ENCODE measurements at places on chromosomes 1 and 21.
A peak's percentile ranks its signal among the peaks of the same experiment; 100 is the strongest.

- no peak for DNase-seq
Measured at GRCh38 chr1:210815641-210816550, 318.1 kb downstream of the KCNH1 start.

DNA sequence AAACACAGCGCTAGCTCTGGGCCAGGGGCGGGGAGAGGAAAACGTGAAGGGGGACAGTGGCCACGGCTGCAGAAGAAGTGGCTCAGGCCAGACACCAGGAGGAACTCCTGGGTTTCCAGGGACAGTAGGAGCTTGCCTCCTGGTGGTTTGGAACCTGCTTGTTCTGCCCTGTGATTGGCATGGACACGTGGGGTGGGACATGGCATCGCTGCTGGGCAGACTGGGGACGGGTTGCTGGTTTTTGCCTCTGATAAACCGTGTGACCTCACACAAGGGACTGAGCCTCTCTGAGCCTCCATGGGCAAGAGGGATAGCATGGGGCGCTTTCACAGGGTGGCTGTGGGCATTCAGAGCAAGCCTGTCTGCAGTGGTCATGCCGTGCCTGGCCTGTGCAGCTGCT, 7.5 kb upstream of the PLCH2 start:
- no peak for DNase-seq

DNA sequence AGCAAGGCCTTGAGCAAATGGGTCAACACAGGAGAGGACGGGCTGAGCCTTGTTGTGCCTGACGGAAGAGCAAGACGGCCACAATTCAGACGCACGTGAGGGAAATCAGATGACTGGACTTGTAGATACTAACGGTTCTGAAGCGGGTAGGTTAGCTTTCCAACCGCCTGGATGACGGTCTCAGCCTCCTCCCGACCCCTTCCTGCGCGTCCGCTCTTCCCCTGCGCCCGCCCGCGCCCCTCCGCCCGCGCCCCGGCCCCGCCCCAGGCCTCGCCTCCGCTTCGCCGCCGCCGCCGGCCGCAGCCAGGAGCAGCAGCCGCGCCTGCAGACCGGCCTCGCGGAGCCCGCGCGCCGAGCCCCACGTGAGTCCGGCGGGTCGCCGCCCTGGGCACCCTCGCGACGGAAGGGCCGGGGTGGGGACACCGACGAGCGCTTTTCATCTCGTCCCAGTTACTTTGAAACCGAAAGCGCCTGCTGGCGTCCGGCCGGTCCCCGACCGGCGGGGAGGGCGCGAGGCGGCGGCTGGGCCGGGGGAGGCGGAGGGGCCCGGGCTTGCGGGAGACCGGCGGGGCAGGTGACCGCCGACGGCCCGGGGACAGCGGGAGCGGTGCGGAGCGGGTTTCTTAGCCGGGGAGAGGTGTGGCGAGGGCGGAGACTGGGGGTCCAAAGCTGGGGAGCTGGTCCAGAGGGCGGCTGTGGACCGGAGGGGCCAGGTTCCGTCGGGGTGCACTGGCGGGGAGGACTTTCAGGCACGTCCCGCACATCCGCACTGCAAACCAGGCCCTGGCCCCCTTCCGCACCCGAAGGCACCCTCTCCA, at the start of gene TRAF5:
Gene TRAF5 (plus strand): TSS at position 306 of the 818 bp plus-strand sequence. CDS start 26,407 bp downstream, outside the sequence.
- peak; percentile 63 for DNase-seq

DNA sequence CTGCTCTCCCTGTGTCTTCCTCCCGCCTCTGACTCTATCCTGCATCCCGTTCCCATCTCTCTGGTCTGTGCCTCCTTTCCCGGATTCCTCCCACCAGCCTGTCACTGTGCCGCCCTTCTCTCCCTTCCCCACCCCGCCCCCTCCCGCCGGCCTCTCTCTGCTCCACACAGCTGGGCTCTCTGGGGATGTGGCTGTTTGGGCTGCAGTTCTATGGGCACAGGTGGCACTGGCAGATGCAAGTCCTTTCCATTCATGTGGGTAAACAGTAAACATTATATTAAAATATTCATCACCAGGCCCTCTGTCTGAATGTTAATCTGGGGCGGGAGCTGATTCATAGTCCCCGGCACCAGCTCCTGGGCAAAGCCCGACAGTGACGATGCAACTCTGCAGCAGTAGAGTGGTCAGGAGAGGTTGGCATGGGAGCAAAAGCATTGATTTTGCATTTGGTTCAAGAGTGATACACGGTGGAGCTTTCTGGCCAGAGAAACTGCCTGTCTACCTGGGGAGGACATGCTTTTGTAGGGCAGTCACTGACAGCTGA, 249.3 kb downstream of the TNR start:
- DNase-seq = no peak

GRCh38 chr1:184416946-184417345, 30.1 kb downstream of the C1orf21 start:
- no peak for DNase-seq

DNA sequence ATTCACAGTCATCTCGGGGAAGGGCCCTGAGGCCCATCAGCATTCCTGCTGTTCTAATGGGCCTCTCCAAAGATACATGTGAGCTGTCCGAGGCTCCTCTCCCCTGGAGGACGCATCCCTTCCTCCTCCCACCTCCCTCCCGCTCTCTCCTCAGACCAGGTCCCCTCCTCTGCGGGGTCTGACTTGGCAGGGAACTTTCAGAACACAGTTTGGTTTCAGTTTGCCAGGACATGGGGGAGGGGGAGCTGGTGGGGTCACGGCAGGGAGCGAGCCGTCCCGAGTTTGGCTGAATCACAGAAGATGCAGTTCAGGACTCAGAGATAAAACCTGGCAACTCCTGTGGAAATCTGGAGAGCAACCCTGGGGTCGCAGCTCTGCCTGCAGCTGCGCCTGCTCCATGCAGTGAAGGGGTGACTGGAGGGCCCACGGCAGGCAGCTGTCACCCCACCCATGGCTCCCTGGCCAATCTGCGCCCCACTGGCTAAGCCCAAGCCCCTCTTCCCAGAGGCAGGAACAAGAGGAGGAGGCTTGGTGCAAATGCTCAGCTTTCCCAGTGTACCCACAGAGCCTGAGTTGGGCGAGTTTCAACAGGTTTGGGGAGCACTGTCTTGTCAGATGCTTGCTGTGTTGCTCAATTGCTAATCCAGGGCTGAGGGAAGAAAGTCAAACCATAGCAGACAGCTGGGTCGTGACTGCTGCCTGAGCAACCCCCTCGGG, 5.7 kb downstream of the WNT4 start:
- no peak for DNase-seq

DNA sequence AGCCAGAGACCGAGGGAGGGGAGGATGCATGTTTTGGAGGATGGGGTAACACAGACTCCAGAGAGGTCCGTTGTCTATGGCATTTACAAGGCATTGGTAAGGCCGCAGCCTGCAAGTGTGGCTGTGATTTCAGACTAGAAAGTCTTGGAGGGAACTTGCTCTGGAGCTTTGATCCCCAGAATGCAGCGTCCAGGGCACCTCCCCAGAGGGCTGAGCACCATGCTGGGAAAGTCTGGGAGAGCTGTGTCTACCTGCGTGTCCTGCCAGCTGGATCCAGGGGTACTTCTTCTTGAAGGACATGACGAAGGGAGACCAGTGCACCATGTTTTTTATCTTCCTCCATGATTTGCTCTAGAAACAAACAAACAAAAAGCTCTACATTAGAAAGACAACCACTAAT, 90.7 kb downstream of the ITPKB start:
- no peak for DNase-seq

DNA sequence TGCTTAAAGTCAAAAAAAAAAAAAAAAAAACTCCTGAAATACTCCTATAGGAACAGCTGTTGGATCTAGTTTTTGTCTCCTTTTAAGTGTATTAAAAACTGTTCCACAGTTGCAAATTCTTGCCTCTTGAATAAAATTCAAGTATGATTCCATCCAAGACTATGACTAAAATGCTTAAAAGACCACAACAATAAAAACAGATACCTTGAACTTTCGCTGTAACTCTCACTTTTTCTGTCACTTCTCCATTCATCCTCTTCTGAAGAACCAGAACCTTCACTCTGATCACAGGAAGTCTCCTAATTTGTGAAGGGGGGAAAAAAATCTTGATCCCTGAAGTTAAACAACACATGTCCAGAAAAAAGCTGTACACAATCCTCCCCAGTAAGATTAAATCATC, 55.0 kb upstream of the PSMG1 start:
- no peak for DNase-seq

DNA sequence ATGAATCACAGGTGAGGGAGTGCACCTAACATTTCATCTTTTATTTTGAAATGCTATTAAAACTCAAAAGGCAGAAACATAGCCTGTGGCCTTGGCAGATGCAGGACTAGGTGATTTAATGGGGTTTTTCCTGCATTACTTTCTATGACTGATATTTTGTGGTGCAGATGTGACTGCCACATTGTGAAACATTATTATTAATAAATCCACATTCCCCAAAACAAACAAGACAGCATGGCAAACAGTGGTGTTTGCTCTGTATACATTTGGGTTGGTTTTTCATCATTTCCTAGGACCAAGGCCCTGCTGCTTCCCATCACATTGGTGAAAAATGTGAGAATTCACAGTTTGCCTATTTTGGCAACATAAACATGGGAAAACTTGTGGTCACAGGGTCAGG, 247.6 kb upstream of the SGIP1 start:
- no peak for DNase-seq

GRCh38 chr1:26296340-26297056, 9.9 kb downstream of the UBXN11 start:
- no peak for DNase-seq

DNA sequence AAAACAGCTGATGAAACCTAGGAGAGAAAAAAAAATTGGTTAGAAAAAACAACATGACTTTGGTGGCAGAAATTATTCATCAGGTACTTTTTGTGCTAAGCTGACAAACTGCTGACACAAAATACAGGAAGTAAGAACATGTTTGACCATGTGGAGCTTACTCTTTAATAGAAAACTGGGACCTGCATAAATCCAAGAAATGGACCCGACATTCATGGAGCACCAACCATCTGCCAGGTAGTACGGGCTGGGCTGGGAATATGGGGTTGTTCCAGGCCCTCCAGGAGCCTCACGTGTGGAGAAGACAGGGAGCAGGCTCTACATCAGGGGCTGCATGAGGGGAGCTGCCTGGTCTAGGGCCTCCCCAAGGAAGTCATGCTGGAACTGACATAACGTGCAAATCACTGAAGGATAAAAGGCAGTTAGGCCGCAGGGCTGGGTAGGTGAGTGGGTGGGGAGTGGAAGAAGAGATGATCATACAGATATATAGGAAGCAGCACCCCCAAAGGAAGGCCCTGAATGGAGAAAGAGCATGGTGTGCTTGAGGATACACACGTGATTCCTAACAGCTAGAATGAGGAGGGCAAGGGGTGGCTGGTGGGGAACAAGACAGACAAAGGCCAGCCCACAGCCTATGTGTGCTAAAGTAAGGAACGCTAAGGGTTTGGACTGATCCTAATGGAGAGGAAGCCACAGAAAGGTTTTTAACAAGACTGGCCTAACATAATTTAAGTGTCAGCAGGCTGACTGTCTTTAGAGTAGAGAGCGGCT, 26.1 kb downstream of the CD58 start:
- no peak for DNase-seq

DNA sequence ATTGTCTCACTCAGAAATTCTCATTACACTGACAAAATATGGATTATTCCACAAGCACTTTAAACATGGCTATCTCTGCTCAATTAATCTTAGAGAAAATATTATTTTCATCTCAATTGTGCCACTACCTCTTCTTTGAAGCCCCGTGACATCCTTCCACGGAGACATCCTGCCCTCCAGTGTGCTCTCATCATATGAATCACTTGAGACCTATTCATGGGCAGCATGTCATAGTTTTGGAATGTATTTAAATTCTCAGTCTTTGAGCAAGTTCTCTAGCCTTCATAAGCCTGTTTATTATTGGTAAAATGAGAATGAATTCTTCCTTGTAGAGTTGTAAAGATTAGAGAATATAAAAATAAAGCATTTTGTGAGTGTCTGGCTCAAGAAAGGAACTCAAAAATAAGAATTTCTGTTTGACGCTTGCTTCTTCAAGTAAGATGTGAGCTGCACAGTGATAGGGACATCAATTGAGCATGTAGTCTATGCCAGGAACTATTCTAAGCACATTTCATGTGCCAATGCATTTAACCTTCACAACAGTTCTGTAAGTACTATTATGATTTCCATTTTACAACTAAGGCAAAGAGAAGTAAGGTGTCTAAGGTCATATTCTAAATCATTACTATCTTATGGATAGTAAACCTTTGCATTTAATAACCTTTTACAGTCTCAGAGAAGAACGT, 557.4 kb upstream of the ZRANB2 start:
- DNase-seq = peak; percentile 78

DNA sequence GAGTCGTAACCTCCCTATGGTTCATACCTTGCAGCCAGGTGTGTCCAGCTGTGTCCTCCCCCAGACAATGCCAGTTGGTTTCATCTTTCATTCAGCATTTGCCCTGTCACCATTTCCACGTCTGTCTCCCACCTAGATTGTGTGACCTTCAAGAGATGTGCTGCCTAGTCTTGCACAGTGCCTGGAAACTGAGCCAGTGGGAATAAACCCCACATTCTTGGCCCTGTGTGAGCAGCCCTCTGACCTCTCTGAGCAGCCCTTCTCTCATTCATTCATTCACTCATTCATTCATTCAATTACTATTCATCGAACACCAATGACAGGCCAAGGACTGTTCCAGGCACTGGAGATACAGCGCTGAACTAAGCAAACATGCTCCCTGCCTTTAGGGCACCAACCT, 115.7 kb downstream of the GRIK3 start:
- no peak for DNase-seq

DNA sequence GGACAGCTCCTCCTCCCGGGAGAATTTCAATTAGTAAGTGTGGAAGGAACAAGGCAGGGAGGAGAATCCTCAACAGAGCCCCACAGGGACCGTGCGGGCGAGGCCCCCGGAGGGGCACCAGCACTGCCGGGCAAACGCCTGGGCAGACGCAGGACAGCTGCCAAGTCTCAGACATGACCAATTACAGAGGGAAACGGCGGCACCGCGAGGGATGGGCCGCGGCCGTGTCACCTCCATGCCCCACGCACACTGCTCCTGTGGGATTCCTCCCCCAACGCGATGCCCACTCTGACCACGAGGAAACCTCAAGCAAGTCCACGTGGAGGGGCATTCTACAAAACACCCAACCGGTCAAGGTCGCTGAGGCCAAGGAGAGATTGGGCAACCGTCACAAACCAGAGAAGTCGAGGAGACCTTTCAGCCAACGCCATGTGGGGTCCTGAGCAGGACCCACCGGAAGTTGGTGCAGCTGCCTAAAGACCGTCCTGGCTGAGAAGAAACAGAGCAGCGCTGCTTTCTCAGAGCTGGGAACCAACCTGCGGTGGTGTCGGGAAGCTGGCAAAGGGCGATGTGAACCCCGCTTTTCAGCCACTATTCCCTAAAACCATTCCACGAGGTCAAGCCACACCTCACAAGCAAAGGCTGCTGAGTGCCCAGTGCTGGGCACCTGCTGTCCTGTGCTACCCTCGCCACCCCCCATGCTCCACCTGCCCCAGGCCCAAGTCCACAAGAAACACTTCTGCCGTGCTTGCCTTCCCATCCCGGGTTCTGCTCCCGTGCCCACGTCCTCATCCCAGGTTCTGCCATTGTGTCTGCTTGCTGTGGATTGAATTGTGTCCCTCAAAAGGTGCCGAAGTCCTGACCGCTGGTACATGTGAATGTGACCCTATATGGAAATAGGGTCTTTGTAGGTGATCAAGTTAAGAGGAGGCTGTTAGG, 1.4 kb upstream of the KRTAP10-4 start:
- DNase-seq = no peak

GRCh38 chr1:205044741-205045140, 1.7 kb downstream of the CNTN2 start:
- DNase-seq = no peak
